ENCODE measurements at places on chromosomes 2 and 18. TPM values are rescaled to one million over a fixed set of nuclear protein-coding genes. Genes with fewer than 3 reads are reported as not detected.

- DNase-seq: no peak
Observed at GRCh38 chr2:143819190-143819735, 690.0 kb downstream of the ARHGAP15 start.

ALPI gene
- not detected for total RNA-seq

- no peak for DNase-seq
Observed at GRCh38 chr2:232322560-232323327, 55.8 kb upstream of the ALPP start.

FAM110C gene
- total RNA-seq: 0.98 TPM

- DNase-seq: peak; percentile 89
Observed at GRCh38 chr2:102505290-102505689, 32.3 kb downstream of the SLC9A4 start.

DNA sequence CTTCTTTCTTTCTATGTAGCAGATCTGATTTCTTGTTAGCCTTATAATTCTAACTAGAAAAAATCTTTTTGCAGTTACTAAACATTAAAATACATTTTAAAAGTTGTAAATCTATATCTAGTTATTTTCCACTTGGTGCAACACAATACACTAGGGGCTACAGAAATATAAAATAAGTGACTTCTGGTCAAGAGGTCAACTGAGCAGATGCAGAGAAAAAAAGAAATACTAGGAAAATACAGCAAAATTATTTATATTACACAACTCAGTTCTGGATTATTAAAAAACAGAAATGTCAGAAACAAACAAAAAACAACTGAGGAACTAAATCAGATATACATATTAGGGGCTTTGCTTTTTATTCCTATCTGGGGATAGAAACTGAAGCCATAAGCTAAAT is 83.9 kb downstream of the L3MBTL4 start:
- no peak for DNase-seq

ECEL1 gene
- 1.6 TPM for total RNA-seq

PLGLB1 gene
- total RNA-seq: 4.6 TPM

UGT1A6 gene
- total RNA-seq: not detected

EFHD1 gene
- 13.8 TPM for total RNA-seq

HOXD4 gene
- 2.9 TPM for total RNA-seq

DNA sequence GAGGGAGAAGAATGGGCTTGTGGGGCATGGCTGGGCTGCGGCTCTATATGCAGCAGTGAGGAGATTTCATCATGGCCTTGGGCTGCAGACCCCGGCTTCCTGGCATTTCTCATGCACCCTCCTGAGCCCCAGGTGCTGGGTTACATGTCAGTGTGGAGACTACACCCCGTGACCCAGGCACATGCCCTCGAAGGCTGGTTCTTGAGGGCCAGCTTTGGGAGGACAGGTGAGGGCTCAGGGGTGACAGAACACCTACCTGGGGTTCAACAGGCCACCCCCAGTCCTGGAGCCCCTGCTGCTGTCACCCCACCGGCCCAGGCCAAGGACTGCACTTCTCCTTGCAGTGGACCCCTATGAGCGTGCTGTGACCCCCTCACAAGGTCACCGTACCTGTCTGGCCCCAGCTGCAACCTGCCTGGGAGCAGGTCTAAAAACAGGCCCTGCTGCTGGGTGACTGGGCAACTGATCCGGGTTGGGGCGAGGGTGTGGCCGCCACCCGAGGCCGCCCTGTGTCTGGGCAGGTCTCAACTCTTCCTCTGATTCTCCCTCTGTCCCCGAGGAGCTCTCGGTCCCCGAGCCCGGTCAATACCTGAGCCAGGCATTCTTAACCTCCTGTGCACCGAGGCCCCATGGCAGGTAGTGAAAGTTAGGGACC is 94.8 kb upstream of the OTOS start:
- no peak for DNase-seq

DNA sequence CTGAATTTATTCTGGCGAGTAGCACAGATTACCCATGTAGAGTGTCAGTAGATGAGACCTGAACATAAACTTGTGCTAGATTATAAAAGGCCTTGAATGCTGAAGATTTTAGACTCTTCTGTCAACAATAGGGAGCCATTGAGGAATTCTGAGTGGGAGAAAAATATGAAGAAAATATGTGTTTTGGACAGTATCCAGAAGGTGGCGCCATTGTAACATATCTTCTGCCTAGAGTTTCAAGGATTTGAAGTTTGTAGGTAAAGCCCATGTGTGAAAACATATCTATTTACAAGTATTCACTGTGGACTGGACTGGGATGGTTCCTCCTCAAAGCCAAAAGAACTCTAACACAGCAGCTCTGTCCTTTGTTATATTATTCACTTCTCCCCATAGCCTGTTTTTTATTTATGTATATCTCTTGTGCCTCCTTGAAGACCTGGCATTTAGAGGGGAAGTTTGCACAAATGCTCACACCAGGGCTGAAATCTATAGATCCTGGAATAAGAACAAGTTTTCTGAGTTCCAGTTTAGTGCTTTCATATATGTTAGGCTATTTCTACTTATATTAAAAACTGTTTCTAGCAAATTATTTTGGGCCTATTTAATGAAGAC is 124.9 kb downstream of the RDH14 start:
- no peak for DNase-seq

SNRPD1 gene
- total RNA-seq: 8.3 TPM

GCG gene
- not detected for total RNA-seq

LBX2 gene
- 0.99 TPM for total RNA-seq

- no peak for DNase-seq
Observed at GRCh38 chr2:54503828-54504227, 47.7 kb downstream of the SPTBN1 start.

- DNase-seq: no peak
Observed at GRCh38 chr18:10249270-10249669, 205.2 kb upstream of the APCDD1 start.

- DNase-seq: no peak
Observed at GRCh38 chr2:257429-257828, 6.4 kb downstream of the SH3YL1 start.

AGXT gene
- not detected for total RNA-seq

- DNase-seq: no peak
Observed at GRCh38 chr18:5297597-5297996, 2.1 kb upstream of the ZBTB14 start.

DNA sequence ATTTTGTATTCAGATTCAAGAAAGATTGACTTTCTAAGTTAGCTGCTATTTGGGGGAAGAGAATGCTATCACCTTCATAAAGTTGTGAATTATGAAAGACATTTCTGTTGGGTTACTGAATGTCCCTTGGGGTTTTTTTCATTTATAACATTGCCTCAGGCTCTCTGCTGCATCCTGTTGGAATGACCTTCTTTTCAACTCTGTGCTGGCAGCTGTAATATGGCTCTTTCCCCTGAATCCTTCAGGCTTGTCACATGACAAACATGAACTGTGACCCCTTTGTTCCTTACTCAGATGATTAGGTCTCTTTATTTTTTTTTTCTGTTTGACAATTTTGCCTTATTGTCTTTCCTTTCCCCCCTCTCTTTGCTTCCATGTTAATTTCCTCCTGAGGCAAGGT is 159.8 kb downstream of the TAF4B start:
- no peak for DNase-seq

CYP20A1 gene
- total RNA-seq: 29.9 TPM

DNA sequence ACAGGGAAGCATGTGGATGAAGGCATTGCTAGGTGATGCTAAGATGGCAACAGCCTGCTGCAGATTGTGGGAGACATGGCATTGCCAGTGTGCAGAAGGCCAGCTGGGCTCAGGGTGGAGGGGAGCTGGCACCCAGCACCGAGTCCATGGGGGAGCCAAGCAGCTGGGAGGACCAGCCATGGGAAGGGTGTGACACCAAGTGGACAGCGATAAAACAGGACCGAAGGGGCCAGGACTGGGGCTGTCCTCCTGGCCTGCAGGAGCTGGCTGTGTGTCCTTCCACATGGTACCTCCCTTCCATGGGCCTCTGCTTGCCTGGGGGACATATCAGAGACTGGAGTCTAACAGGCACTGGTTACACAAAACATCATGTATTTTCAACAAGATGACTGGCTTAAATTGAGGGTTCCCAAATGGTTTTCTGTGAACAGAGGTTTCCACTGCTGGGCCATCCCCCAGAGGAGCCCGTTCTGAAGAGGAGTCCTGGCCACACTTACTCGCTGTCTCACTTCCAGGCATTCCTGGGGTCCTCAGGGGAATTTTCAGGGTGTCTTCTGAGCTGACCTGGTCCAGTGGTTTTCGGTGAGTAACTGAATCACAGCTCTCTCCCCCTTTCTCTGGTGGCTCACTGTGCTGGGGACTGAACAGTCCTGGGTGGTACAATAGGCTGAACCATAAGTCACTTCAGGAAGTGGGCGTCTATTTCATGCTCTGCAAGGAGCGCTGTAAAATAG is 60.4 kb upstream of the TNP1 start:
- DNase-seq: no peak

IL36RN gene
- total RNA-seq: not detected

DNA sequence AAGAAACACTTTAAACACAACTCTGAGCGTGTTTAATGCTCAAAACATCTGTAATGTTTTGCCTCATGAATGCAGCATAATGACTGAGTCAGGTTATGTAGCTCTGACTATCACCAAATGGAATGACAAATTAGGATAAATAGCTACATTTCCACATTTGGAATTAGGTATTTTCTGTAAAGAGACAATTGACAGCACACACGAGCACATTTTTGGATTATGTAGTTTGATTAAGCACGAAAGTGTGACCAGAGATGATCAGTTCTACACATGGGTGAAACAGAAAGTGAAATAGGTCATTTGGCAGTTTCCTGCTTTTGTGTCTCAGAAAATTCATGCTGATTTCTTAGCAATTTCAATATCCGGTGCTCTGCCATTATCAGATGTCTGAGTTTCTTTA is 29.0 kb downstream of the LPIN1 start:
- DNase-seq: no peak

GRCh38 chr2:9793156-9793917 is 49.9 kb upstream of the TAF1B start:
- no peak for DNase-seq

ALLC gene
- not detected for total RNA-seq
